ENCODE measurements at places on chromosomes 7 and 10. TPM values are rescaled to one million over a fixed set of nuclear protein-coding genes. Genes with fewer than 3 reads are reported as not detected.

Gene SYT15
- 1.2 TPM for total RNA-seq

Gene LRCH4
- 29.2 TPM for total RNA-seq

Gene ARF5
- 269 TPM for total RNA-seq

Gene DYNC1I1
- 0.38 TPM for total RNA-seq

Gene STEAP2
- 30.6 TPM for total RNA-seq

Gene SNX10
- 1.4 TPM for total RNA-seq

Gene ZNF33A
- 6.6 TPM for total RNA-seq

Gene LRRD1
- not detected for total RNA-seq

Gene SAMD9
- total RNA-seq: 26.2 TPM

Gene MSS51
- 1.0 TPM for total RNA-seq

Gene SMURF1
- 19.1 TPM for total RNA-seq

Gene CRHR2
- total RNA-seq: not detected

Gene RPEL1
- total RNA-seq: not detected

Gene BTBD16
- not detected for total RNA-seq

Gene ADCYAP1R1
- not detected for total RNA-seq

Gene PPP1R17
- not detected for total RNA-seq

Gene SMARCD3
- 32.2 TPM for total RNA-seq

Gene NRG3
- not detected for total RNA-seq

Gene CALML3
- not detected for total RNA-seq

Gene ASB10
- total RNA-seq: not detected

Gene CALHM3
- not detected for total RNA-seq

Gene OR2A42
- total RNA-seq: 0.32 TPM

Gene APBB1IP
- 9.4 TPM for total RNA-seq

Gene GLI3
- total RNA-seq: 4.0 TPM

Gene FAM131B
- total RNA-seq: 3.0 TPM

Gene VGF
- not detected for total RNA-seq
